Activated CD4-positive, CD25-positive, alpha-beta regulatory T cell treated with anti-CD3 and anti-CD28 coated beads, Interleukin-2, amount 50 U/mL, for 72 hours (primary cell): ENCODE measurements at places on chromosomes 4 and X.

GRCh38 chr4:1623400-1623799, 60.7 kb downstream of the FAM53A start:
- no peak for DNase-seq

DNA sequence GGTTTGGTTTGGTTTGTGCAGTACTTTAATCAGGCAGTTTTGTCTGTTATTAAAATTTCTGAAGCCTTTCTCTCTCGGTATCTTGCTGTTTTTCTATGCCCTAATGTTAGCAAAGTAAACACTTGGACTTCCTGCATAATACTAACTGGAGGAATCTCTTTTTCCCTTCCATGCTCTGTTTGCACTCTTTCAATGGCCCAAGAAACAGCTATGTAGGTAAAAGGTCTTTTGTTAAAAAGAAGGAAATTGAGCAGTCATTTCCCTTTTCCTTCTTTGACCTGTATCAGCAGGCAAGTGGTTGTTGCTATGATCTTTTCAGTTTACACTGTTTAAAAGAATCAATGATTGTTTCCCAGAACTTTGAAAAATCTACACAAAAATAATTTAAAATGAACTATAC, 82.7 kb downstream of the CCSER1 start:
- DNase-seq: no peak

GRCh38 chrX:13939741-13940597, 89.7 kb downstream of the GEMIN8 start:
- no peak for DNase-seq

DNA sequence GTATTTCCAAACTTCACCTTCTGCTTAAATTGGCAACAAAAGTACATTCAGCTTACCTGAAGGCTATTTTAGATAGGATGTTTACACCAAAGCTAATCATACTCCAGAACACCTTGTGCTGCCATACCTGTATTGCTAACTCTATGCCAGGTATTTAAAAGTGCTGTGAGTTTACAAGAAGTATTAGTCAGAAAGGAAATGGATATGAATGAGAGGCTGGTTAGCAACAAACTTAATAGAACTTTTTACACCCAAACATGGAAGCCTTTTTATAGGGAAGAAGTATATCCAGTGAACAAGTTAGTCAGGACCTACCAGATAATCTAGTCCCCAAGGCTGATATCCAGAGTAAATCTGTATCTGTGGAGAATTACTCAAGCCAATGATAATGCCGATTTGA, 131.2 kb upstream of the SPRY1 start:
- no peak for DNase-seq

GRCh38 chrX:100915562-100915961, 13.2 kb downstream of the XKRX start:
- no peak for DNase-seq

- DNase-seq: no peak
These were observed 21.3 kb downstream of the ARHGAP24 start for GRCh38 chr4:85496126-85496849.

DNA sequence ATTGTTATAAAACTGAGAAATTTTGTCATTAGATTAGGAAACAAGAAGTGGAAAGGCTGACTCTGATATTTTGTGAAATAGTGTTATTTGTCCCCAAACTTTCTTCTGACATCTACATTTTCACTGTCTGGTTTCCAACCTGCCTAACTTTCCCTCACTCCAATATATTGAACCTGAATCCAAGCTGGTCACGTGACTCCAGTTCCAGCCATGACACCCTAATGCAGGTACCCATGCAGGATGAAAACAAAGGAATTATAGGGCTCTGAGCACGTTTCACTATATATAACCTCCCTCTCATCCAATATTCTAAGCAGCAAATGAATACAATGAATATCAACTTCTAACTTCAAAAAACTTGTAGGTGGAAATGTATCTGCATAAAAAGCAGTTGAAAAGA, 231.6 kb downstream of the TLL1 start:
- no peak for DNase-seq

DNA sequence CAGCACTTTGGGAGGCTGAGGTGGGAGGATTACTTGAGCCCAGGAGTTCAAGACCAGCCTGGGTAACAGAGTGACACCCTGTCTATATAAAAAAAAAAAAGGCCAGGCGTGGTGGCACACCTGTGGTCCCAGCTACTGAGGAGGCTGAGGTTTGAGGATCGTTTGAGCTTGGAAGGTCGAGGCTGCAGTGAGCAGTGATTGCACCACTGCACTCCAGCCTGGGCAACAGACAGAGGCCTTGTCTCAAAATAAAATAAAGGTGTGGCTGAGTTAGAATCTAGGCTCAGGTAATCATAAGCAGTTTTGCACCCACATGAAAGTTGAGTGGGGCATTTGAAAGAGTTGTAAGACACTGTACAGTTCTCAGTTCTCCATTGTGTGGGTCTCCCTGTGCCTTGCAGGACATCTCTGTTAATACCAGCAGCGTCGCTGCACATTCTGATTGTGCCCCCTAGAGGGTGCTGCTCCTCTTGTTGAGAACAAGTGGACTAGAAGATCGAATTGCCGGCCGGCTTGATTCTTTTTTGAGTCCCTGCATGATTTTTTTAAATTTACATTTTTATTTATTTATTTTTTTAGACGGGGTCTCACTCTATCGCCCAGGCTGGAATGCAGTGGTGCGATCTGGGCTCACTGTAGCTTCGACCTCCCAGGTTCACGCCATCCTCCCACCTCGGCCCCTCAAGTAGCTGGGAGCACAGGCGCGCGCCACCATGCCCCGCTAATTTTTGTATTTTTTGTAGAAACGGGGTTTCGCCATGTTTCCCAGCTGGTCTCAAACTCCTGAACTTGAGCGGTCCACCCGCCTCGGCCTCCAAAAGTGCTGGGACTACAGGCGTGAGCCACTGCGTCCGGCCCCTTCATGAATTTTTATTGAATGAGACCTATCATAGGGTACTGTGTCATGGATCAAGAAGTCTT, 73.6 kb upstream of the RBMX start:
- DNase-seq: peak; percentile 45

GRCh38 chr4:43452948-43453347, 560.4 kb downstream of the GRXCR1 start:
- no peak for DNase-seq

- no peak for DNase-seq
These were observed 3.2 kb downstream of the SEL1L3 start for GRCh38 chr4:25859429-25860148.

DNA sequence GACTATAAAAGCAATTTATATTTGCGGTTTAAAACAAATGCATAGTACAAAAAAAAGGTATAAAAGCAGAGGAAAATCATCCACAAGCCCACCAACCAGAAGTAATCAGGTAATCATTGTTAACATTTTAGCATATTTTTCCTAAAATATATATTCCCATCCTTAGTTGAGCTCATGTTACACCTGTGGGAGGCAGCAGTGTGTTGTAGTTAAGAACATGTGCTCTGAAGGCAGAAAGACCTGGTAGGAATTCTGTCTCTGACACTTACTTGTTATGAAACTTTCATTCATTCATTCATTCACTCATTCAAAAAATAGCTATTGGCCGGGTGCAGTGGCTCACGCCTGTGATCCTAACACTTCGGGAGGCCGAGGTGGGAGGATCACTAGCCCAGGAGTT, 15.4 kb upstream of the CDKL5 start:
- DNase-seq: no peak

DNA sequence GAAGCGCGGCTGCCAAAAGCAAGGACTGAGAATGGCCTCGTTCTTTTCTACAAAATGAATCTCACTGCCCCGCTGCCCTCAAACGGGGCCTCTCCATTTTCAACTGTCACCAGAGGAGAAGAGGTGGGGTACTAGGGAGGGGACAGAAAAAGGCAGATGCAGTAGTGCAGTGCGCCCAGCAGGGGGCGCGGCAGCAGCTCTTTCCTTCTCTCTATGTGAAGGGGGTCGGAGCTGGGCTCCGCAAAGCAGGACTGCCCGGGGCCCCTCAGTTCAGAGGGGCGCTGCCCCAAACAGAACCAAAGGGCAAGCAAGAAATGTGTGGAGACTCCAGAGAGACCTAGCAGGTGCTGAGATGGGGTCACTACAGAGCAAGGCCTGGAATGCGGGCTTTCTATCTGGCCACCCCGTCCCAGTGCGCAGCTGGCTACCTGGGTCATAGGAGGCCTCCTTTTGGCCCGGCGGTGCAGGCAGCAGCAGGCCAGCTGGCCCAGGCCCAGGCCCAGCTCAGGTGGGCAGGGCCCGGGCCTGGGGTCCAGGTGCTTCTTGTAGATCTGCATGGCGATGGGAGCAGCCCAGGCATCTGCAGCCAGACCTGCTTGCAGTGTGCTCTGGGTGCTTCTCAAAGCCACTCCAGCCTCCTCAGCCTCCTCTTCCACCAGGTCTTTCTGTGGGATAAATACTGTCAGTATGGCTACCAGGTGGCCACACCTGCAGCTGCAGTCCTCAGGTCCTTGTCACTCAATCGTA, 5.9 kb downstream of the IRAK1 start:
- peak; percentile 65 for DNase-seq

DNA sequence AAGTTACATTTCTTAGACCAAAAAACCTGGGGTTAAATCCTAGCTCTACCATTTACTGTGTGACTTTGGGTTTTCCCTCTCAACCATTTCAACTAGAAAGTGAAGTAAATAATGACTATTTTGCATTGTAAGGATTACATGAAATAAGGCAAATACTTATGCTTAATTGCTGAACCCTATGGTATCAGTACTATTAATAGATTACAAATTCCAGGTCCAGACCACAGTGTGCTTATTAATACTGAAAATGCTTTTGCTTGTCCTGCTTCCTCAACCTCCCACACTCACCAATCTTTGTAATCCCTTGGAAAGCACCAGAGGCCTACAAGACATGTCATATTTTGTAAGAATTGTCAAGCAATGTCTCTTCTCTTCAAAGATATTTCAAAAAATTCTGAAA, 456.5 kb downstream of the SPOCK3 start:
- DNase-seq: no peak

DNA sequence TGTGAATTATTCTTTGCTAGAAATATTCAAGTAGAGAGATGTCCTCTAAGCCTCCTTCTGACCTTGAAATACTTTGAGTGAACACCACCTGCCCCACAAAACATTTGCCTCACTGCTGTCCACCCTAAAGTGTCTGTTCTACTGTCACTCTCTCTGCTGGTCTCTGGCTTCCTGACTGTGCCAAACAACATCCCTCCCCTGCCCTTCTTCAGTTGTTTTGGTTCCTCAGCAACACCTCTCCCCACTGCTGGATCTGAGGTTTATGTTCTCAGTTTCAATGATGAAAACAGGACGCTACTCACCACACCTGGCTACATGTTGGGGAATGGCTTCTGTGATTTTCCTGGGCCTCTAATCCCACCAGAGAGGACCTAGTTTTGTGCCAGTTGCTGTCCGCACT, 456.9 kb downstream of the BCOR start:
- DNase-seq: no peak

- DNase-seq: peak; percentile 33
These were observed at the start of gene MAP3K15 for GRCh38 chrX:19514791-19515614. MAP3K15 (minus strand) TSS chrX:19515508; CDS start chrX:19515261, 247 bp downstream.

DNA sequence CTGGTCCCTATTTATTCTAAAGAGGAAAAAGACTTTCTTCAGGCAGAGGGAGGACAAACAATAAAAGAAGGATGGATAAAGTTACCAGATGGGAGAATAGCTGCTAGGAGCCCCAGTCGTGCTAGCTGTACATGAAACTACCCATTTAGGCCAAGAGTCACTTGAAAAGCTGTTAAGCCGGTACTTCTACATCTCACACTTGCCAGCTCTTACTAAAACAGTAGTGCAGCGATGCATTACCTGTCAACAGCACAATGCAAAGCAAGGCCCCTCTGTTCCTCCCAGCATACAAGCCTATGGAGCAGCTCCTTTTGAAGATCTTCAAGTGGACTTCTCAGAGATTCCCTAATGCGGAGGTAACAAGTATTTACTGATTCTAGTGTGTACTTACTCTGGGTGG, 1138.8 kb downstream of the ARAP2 start:
- DNase-seq: no peak

GRCh38 chrX:18354369-18355223, at the start of gene SCML2:
SCML2 (minus strand) TSS chrX:18354688; CDS start chrX:18334071, 20,617 bp downstream.
- DNase-seq: peak; percentile 47

DNA sequence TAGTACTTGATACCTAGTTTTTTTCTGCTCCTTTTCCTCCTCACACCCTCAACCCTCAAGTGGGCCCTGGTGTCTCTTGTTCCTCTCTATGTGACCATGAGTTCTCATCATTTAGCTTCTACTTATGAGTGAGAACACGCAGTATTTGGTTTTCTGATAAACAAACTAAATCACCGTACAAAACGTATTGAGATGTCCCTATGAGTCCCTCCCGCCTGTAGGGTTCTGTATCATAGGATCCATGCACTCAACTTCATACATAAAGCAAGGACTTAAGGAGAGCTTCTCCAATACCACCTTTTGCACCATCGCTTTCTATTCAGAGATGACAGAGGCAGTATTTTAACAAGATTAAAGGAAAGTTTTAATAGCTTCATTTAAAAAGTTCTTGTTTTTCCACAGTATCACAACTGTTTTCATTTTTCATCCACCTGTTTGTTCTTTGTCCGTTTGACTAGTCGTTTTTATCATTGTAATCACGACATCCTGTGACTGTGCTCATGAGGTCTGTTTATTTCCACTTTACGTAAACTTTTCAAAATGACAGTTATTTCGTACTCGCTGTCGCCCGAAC, 457 bp upstream of the RAB9A start:
- no peak for DNase-seq

DNA sequence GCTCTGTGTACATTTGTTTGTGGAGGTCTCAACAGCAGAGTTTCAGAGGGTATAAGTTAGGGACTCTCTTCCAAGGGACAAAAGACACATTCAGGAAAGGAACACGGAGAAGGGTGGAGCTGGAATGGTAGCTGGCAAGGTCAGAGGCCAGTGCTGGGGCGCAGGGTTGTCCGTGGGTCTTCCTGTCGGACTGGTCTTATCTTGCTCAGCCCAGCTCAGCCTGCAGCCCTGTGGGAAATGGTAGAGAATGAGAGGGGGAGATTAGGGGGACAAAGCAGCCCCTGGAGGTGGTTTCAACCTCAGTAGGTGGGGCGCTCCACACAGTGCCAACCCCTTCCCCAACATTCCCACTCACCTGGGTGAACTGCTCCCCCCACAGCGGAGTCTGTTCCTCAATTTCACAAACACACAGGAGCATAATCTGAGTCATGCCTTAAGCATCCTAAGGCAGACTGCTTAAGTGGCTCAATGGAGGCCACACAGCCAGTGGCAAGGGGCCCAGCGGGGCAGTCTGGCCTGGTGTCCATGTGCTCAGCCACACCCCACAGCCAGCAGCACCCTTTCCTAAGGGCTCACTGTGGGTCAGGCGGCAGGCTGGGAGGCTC, 6.9 kb upstream of the HDAC6 start:
- DNase-seq: no peak

DNA sequence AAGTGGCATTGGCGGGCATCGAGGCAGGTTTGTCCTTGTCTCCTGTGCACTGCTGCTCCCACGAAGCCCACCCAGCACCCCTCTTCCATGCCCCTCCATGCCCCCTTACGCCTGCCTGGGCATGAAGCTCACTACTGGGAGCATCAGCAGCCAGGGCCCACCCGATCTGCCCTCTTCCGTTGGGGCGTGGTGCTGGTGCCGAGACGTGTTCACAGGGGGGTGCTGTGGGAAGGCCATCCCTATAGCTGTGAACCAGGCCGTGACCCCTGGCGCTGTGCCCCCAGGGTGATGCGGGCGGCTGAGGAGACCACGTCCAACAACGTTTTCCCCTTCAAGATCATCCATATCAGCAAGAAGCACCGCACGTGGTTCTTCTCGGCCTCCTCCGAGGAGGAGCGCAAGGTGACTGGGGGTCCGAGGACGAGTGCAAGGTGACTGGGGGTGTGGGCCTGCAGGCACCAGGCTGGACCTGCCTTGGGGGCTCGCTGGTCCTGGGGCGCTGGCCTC, 19.3 kb upstream of the ADD1 start:
- no peak for DNase-seq

- no peak for DNase-seq
These were observed 106.1 kb downstream of the WWC2 start for GRCh38 chr4:183205193-183205592.

GRCh38 chr4:1842993-1843448, 12.9 kb downstream of the LETM1 start:
- DNase-seq: no peak
